ENCODE measurements at places on chromosomes 1 and 21.

DNA sequence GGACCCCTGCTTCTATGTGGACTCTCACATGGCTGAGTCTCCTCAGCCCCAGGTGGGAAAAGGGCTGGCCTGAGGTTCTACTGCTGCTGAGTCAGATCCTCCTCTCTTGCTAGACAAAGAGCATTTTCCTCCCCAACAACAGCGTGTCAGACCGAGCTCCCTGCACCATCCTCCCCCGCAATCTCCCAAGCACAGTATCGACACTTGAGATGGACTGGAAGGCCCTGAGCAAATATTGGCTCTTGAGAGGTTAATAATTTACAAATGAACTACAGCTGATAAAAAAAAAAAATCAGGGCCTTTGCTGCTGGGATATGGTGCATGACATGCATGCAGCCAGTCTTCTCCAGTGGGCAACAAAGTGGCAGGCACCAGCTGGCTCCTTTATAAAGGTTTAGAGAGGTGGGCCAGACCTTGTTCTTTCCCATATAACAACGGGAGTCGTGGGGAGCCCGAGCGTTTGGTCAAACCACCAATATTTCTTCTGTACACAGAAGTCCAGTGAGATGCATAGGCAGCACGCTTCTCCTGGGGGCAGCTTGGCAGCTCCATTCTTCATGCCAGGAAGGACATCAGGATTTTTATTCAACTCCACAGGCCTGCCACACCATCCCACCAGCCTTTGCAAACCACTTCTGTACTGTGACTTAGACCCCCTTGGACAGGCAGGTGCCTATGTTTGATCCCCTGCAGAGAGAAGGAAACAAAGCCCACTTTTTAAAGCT is 55.4 kb upstream of the CAMK1G start:
- no peak for DNase-seq

GRCh38 chr1:185895208-185895900 is 161.2 kb downstream of the HMCN1 start:
- DNase-seq: no peak

- DNase-seq: no peak
These were observed 34.2 kb downstream of the CAMTA1 start for GRCh38 chr1:6819246-6820040.

GRCh38 chr1:86713477-86713876 is 9.1 kb downstream of the SH3GLB1 start:
- no peak for DNase-seq

DNA sequence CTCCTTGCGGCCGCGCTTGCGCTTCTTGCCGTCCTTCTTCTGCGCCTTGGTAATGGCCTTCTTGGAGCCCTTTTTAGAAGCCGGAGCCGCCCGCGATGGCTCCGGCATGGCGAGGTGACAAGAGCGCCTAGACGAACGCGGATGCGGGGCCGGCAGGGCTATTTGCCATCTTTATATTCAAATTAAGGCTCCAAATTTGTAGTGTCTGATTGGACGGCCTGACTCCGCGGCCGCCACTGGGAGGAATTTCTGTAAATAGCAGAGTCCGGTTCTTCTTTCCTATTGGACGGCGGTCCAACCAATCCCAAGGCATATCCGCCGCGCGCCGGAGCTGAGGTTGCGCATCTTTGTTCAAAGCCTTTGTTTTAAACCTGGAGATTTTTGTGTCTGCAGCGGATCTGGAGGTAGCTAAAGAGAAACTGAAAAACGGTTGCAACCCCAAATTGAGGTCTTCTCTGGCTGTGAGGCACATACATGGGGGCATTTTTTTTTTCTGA is 22.6 kb upstream of the RNF187 start:
- DNase-seq: peak; percentile 78

Measured in activated CD4-positive, alpha-beta T cell treated with anti-CD3 and anti-CD28 coated beads for 24 hours (primary cell).